Daoy (cell line): ENCODE measurements at places on chromosomes 5 and 9.
A peak's percentile ranks its signal among the peaks of the same experiment; 100 is the strongest.

GRCh38 chr9:126367616-126368015 is 41.0 kb downstream of the MVB12B start:
- no peak for DNase-seq

GRCh38 chr5:96973532-96974401 is 37.9 kb downstream of the LNPEP start:
- DNase-seq = no peak

GRCh38 chr5:179816401-179816795 is 4.3 kb upstream of the SQSTM1 start:
- peak; percentile 3 for DNase-seq

- peak; percentile 77 for DNase-seq
These were observed 133.0 kb upstream of the IQGAP2 start for GRCh38 chr5:76269932-76270610.

- peak; percentile 28 for DNase-seq
These were observed 24.2 kb upstream of the MACIR start for GRCh38 chr5:103234239-103234975.

GRCh38 chr5:143398451-143399237 is 4.8 kb downstream of the NR3C1 start:
- DNase-seq = no peak

- DNase-seq = no peak
These were observed 27.2 kb downstream of the SLC25A48 start for GRCh38 chr5:135861641-135862040.

- peak; percentile 67 for DNase-seq
These were observed 40.7 kb upstream of the S1PR3 start for GRCh38 chr9:88950341-88951154.

DNA sequence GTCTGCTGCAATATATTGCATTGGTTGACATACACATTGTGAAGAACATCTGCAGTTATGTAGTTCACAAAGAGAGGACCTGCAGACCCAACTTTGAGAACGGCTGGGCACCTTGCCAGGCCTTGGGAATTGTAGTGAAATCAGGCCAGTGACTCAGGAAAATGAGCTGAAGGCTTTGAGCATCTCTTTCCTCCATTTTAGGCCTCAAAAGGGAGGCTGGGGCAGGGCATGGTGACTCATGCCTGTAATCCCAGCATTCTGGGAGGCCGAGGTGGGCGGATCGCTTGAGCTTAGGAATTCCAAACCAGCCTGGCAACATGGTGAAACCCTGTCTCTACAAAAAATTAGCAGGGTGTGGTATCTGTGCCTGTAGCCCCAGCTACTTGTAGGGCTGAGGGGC is 1.4 kb upstream of the IPPK start:
- DNase-seq = peak; percentile 95
